Activated CD8-positive, alpha-beta memory T cell treated with anti-CD3 and anti-CD28 coated beads for 48 hours (primary cell): ENCODE measurements at places on chromosomes 11 and 22.

DNA sequence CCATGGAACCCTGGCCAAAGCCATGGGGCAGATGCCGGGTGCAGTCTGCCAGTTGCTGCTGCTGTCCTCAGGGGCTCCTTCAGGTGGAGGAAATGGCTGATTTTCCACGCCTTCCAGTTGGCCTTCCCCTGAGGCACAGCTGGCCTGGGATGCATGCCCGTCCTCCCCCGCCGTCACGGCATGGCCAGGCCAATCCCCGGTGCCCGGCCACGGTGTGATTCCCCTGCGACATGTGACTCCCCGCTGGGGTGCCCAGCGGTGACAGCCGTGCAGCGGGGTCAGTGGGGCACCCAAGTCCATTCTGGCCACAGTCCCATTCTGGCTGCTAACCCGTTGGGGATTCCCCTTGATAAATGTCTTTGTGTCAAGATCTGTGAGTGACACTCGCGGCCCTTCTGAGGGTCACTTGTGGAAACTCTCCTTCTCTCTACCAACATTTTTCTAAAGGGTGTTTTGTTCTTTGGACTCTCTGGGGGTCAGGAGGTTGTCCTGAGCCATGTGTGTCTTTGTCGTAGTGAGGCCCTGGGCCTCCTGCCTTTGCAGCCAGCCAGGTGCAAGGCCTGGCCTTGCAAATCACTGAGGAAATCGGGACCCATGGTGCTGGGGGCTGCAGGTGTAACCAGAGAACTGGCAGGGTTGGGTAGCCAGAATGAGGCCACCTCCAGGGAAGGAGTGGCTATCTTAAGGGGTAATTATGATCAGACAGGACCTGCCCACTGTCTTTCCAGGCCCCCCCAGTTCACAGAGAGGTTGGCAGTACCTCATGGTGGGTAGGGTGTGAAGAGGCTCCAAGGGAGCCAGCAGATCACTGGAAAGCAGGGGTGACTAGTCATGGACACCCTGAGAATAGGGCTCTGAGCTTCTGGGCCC, 37.1 kb downstream of the KCNQ1OT1 start:
- no peak for DNase-seq

DNA sequence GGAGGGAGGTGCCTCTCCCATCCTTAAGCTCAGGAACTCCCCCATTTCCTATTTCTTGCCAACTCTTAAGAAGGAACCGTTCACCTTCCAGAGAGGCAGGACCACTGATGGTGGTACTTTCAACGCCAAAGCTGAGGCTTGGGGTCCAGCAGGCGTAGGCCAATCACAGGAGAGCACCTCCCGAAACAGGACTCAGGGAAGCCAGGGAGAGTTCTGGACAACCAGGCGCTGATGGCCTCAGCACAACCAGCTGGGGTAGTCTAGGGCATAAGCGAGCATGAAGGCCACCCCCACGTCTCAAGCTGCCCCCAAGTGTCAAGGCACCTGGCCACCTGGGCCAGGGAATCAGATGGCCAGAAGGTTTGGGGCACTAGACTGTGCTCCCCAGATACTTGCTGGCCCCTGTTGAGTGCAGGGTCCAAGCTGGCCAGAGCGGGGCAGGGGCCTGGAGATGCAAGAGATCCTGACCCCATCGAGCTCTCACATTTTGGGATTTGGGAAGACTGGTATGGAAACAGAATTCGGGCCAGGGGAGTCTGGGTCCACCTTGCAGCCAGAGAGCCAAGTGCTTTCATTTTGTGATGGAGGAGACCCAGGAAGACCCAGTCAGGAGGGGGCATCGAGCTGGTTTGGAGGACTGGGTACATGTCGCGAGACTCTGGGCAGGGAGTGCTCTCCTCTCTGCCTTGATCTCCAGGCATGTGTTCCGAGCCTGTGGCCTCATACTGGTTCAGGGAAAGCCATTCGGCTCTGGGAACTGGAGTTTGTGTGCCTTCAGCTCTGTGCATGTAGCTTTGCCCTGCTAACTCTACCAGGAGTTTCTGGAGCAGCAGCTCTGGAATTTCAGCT, 926 bp downstream of the CD6 start:
- DNase-seq: no peak

DNA sequence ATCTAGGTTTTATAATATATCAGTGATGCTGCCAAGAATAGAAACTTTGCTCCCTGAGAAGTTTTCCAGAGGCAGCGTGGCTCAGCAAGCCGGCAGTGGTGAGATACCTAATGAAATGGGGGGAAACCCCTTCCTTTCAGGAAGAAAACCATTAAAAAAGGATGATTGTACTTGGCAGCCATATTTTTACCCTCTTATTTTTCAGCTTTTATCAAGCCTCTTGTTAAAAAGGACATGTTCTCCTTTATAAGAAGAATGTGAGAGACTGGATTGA, 9.0 kb upstream of the ME3 start:
- no peak for DNase-seq

- DNase-seq: no peak
These were observed 736.5 kb upstream of the CCDC90B start for GRCh38 chr11:84022695-84023094.

GRCh38 chr11:10604340-10604748, 35.9 kb upstream of the LYVE1 start:
- no peak for DNase-seq

DNA sequence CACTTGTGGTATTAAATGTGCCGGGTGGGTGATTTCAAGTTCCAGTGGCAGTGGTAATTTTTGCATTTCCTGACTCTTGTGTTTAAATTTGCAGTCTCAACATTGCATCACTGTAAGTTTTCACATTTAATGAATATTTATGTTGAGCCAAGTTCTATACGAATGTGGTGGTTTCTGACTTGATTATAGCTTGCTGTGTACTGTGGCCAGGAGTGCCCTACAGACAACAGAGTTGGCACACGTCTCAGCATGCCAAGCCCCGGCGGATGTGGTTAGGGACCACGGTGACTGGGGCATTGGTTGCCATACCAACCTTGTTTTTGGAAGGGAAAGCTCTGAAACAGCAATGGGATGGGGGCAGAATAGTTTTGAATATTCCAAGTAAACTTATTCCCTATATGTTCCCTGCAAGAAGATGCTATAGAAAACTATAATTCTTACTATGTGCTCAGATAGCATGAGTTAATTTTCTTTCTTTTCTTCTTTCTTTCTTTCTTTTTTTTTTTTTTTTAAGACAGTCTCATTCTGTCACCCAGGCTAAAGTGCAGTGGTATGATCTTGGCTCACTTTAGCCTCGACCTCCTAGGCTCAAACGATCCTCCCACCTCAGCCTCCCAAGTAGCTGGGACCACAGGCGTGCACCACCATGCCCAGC, 16.0 kb downstream of the ZNRF3 start:
- no peak for DNase-seq

- DNase-seq: no peak
These were observed 21.6 kb upstream of the KCNQ1OT1 start for GRCh38 chr11:2721210-2721916.

DNA sequence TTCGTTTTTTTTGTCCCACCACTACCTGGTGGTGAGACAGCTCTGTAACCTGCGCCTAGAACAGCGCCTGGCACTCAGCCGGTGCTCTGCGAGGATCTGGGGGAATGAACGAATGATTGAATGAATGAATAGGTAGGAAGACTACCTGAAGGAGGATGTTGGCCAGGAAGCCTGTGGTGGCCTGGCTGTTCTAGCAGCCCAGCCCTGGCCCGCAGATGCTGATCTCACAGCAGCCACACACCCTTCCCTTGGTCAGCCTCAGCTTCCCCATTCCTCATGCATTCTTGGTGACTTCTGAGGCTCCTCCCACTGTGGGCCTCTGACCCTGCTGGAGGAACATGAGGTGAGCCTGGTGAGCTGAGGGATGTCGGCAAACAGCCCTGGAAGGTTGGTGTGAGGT, 3.7 kb downstream of the TRPM5 start:
- no peak for DNase-seq

- no peak for DNase-seq
These were observed 586.9 kb upstream of the KIRREL3 start for GRCh38 chr11:127587511-127587910.

- no peak for DNase-seq
These were observed 948 bp upstream of the MRTFA start for GRCh38 chr22:40637183-40638150.

DNA sequence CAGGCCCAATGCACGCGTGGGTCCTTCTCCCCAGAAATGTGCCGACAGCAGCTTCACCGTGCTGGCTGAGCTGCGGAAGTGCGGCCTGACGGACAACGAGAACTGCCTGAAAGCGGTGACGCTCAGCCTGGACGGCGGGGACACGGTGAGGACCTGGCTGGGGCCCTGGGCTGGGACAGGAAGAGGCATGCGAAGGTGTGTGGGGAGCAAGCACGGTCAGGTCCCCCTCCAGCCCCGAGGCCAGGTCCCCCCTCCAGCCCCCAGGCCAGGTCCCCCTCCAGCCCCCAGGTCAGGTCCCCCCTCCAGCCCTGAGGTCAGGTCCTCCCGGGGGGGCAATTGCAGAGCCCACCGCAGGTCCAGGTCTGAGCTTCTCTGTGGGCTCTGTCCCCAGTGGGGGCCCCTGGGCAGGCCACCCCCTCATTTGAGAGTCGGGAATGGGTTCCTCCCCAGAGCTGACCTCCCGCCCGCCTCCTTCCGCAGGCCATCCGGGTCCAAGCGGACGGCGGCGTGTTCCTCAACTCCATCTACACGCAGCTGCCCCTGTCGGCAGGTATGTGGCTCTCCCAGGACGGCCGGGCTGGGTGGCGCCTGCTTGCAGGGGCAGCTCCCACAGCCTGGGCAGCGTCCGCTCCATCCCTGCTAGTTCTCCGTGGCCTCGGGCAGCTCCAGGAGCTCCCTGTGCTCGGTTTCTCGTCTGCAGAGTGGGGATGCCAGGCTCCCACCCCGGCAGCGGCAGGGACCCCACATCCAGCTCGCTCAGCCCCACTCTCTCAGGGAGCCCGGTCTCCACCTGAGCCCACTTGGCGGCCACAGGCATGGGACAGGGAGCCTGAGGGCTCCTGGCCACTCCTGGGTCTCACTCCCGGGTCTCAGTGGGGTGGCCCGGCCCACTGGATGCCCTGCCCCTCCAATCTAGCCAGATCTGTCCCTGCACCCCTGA, 7.9 kb downstream of the MUC5B start:
- DNase-seq: no peak

DNA sequence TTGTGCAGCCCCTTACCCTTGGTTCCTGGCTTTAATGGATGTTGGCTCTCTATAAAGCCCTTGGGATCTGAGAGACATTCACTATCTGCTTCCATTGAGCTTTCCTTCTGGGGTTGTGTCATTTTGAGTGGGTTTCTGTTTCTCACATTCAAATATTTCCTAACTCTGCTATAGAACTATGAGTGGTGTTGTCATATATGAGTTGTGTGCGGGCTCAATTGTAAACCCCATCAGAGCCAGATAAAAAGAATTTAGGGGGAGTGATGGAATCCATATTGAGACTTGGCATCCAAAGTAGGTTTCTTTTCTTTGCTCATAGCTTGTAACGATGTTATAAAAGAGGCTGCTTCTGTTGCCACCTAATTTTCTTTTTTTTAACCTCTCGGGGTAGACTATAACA, 41.8 kb upstream of the SPON1 start:
- no peak for DNase-seq

DNA sequence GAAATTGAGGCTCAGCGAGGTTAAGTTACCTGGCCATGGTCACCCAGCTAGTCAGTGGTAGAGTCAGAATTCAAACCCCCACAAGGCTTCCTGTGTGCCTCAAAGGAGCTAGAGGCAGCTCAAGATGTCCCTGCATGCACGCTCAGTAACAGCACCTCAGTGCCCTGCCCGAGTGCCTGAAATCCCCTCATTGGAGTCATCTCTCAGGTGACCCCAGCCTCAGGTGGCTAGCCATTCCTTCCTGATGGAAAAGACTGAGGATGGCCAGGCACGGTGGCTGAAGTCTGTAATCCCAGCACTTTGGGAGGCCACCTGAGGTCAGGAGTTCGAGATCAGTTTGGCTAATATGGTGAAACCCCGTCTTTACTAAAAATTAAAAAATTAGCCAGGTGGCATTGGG, 36.9 kb downstream of the LIF start:
- DNase-seq: no peak

DNA sequence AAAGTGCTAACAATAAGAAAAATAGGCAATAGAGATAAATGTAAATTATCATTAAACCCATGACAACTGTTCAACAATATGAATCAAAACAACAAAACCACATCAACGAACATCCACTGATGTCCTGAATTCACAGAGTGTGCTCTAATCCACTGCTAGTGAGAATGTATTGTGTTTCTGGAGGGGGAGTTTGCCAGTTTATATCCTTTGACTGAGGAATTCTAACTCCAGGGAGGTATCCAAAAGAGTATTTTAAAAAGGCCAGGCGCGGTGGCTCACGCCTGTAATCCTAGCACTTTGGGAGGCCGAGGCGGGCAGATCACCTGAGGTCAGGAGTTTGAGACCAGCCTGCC, 1.7 kb upstream of the WEE1 start:
- DNase-seq: no peak

DNA sequence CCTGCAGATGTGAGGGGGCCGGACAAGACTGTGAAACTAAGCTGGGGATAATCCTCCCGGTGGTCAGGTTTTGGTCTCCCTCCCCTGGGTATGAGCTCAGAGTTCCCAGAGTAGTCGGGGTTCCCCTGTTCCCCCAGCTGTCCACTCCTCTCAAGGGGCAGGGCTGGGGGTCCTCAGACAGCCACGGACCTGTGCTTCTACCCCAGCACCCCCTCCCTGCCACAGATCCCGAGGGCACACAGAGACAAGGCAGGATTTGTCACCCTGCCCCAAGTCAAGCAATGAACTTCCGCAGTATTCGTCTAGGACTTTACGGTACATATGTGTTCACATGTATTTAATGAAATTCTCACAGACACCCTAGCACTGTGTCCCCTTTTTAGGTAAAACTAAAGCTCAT, 45.2 kb downstream of the APOL1 start:
- DNase-seq: no peak

DNA sequence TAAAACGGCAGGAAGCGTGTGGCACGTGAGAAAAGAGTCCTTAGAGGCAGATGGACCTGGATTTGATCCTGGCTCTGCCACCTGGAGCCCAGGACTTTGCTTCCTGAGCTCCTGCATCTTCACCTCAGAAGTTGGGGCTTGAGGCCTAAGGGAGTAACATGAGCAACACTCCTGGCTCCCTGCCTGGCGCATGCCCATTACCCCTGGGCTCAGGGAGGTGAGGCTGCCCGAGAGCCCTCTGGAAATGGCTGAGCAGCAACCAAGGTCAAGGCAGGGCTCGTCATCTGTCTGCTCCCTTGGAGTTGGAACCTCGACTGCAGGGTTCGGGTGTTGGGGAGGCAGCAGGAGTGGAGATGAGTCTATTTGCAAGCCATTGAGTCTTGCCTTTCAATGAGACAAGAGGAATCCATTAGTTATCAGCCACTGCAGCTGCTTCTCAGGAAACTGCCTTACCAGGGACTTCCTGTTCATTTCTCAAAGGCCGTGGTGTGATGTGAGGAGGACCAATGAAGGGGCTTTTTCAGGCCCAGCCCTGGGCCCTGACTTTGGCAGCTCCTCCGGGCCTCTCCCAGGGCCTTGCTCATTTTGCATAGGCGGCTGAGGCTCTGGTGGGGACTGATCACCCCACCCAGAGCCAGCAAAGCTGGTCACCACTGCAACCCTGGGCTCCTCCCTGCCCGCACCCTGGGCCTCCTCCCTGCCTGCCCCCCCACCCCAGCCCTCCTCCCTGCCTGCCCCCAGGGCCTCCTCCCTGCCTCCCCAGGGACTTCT, 6.4 kb downstream of the FADS2 start:
- DNase-seq: peak; percentile 11
